ENCODE measurements at places on chromosomes 5 and 9.
A peak's percentile ranks its signal among the peaks of the same experiment; 100 is the strongest.

DNA sequence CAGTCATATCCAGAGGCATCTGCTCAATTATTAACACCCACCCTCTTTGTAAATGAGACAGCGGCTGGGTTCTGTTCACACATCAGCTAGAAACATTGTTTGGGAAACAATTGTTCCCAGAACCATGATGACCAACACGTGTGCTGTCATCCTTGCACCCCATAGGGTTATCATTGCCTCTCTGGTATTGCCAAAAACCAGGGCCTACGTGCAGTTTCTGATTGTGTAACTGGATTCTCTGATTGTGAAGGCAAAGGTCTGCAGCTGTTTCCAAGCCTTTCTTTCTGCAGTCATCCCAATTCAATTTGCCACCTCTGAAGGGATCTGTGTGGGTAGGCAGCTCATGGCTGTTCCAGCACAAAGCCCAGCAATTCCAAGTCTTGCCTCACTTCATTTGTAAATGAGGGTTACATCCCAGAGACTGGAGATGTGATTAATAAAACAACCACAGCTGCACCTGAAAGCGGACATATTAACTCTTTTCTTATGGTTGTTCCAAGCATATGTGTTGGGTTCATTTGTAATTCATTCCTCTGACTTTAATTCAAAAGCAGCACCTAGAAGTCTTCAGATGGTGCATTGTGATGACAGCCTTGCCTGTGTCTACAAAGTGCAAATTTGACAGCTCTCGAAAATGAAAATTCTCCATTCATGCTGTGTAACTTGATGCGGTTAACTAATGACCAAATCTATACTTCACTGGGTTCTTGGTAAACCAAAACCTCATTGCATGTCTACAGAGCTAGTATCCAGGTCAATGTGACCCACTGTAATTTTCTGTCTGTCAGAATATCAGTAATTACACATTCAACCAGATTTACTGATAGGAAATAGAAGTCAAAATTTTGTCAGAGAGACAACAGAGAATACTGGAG, 66.6 kb downstream of the YIPF5 start:
- H3K4me3 ChIP-seq = no peak overlapping the region
- H3K4me1 ChIP-seq = peaks cover 9% of the 10 kb centered on the region
- H3K27ac ChIP-seq = no peak overlapping the region
- H3K27me3 ChIP-seq = no peaks in the 10 kb centered on the region
- DNase-seq = no peak

GRCh38 chr9:79562749-79563386, 8.9 kb upstream of the TLE4 start:
- no peak for DNase-seq
- H3K27me3 ChIP-seq = peaks cover 13% of the 10 kb centered on the region
- no peak overlapping the region for H3K4me3 ChIP-seq
- H3K27ac ChIP-seq = no peak overlapping the region
- no peaks in the 10 kb centered on the region for H3K36me3 ChIP-seq

DNA sequence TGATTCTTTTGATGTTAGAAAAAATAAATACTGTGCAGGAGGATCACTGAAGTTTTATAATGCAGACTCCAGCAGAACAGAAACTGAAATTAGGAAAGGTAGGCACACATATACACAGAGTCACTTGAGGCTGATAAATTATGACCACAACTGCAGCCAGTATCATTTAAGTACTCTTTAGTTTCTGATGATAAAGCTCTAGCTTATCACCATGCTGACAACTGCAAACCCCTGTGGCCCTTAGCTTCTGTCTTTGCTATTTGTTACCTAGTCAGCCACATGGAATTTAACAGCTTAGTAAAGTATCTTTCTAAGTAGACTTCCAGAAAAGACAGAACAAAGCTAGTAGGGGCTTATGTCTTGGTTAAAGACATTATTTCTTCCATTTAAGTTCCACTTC, 734.8 kb upstream of the CDH6 start:
- DNase-seq = no peak
- H3K4me1 ChIP-seq = no peaks in the 10 kb centered on the region
- H3K27ac ChIP-seq = no peak overlapping the region
- H3K36me3 ChIP-seq = no peaks in the 10 kb centered on the region
- H3K4me3 ChIP-seq = no peak overlapping the region

GRCh38 chr5:147234239-147234824, 494 bp upstream of the STK32A start:
- H3K4me1 ChIP-seq = peaks cover 5% of the 10 kb centered on the region
- no peaks in the 10 kb centered on the region for H3K36me3 ChIP-seq
- peaks cover 74% of the 10 kb centered on the region for H3K27me3 ChIP-seq
- H3K4me3 ChIP-seq = peak overlapping the region; percentile 69

- peaks cover 2% of the 10 kb centered on the region for H3K36me3 ChIP-seq
- no peaks in the 10 kb centered on the region for H3K27me3 ChIP-seq
- no peak overlapping the region for H3K27ac ChIP-seq
- no peak overlapping the region for H3K4me3 ChIP-seq
Measured at GRCh38 chr9:6959270-6960000, 201.7 kb downstream of the KDM4C start.

All from mesothelial cell of epicardium (in vitro differentiated cells).